ENCODE measurements at places on chromosomes 11 and 22. TPM values are rescaled to one million over a fixed set of nuclear protein-coding genes. Genes with fewer than 3 reads are reported as not detected.
A peak's percentile ranks its signal among the peaks of the same experiment; 100 is the strongest.

DNA sequence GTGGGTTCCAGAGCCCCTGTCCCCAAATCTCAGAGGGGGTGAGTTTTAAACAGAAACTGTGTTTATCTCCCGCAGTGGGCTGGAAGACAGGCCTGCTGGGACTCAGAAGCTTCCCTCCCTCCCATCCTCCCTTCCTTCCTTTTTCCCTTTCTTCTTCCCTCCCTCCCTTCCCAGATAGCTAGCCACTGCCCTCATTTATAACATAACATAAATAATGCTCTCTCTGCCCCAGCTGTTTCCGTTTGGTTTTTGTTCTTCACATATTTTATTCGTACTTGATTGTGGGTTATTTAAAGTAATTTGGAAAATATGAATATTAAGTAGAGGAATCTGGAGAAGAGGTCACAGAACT is 140.9 kb downstream of the TEAD1 start:
- no peak for DNase-seq

GRCh38 chr22:27935897-27936296 is 16.8 kb upstream of the PITPNB start:
- no peak for DNase-seq

The PRG3 gene
- total RNA-seq, result not detected

DNA sequence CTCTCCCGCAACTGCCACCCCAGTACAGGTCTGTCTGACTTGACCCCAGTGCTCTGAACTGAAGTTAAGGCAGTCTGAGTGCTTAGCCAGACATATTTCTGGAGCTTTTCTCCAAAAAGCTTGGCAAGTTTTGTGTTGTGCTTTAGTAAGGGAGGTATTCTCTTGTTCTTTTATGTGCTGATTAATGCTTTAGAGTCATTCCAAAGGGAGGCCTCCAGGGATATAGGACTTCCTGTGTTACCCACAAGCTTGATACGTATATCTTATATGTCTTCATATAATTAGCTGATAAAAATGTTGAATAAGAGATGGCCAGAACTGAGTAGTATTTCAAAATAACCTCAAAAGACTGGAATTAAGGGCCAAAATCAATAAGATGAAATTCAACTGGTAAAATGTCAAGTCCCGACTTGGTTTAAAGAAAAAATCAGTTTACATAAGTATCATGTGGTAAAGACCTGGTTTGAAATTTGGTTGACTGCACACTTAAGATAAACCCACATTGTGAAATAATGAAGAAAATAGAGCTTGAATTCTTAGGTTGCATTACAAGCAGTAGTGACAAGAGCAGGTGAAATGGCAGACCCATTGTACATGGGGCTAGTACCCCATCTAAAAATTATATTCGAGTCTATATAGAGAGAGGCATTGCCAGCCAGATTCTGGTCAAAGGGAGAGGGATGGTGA is 226.9 kb downstream of the SNX19 start:
- DNase-seq, result no peak

DNA sequence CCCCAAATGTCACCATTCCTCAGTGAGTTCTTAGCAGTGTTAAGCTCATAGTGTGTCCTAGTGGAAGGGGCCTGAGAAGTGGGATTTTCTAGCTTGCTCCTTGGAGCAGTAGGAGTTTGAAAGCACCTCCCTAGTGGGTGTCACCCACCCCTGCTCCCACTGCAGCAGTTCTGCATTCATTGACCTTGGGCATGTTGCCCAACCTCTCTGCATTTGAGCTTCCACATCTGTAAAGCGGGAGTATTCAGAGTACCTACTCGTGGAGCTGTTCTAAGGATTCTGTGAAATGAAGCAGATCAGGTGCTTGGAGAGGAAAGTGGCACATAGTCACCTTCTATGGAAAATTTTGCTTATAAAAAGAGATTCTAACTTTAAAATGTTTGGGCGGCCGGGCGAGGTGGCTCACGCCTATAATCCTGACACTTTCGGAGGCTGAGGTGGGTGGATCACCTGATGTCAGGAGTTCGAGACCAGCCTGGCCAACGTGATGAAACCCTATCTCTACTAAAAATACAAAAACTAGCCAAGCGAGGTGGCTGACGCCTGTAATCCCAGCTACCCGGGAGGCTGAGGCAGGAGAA is 16.9 kb downstream of the LMO2 start:
- DNase-seq, result no peak

DNA sequence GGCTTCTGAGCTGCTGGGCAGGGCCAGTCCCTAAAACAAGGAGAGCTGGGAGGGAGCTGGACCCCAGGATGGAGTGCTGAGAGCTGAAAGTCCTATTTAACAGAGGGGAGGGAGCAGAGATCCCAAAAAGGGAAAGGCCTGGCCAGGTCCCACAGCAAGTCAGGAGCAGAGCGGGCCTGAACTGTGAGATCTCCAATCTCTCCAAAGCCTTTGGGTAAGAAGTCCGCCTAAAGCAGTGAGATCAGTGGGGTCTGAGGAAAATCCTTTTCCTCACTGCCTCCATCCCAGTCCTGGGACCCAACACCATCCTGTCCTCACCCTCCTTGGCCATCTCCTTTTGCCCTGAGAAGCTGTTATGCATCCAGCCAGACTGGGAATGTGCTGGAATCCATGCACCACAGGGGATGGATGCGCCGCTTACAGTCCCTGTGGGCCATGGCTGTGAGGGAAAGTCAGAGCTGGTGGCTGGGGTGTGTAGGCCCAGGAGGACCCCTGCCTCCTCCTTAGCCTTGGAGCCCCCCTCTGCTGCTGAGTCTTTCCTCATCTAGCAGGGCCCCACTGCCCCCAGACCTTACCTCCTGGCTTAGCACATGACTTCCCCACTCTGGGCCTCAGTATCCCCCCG is 8.6 kb downstream of the LRRC75B start:
- DNase-seq, result no peak

The OR51E1 gene
- 0.37 TPM for total RNA-seq

- peak; percentile 25 for DNase-seq
These were observed 83.1 kb downstream of the PTPRJ start for GRCh38 chr11:48063424-48063978.

Data from mucosa of gallbladder (tissue), 1 donor.